ENCODE measurements at places on chromosomes 2 and 18.

DNA sequence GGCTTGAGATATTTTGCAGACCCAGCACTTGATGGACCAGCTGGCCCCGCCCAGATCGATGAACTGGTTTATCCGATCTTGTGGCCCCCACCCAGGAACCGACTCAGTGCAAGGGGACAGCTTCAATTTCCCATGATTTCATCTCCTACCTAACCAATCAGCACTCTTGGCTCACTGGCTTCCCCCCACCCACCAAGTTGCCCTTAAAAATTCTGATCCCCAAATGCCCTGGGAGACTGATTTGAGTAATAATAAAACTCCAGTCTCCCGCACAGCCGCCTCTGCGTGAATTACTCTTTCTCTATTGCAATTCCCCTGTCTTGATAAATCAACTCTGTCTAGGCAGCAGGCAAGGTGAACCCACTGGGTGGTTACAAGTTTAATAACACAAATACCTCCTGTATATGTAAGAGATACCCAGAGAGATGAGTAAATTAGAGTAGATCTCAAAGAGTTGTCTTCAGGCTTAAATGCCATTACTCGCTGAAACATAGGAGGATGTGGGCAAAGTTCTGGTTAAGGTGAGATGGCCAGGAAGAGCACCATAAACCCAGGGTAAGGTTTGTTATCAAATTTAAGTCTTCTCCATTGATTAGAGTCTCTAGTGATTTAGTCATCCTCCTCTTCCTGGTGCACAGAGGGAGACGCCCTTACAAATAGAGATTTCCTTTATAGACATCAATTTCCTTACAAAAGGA is 222.8 kb downstream of the ARL4C start:
- DNase-seq = no peak

GRCh38 chr2:224085246-224085645 is 46.2 kb upstream of the SERPINE2 start:
- DNase-seq = peak; percentile 86

GRCh38 chr2:2686222-2686621 is 355.1 kb upstream of the MYT1L start:
- no peak for DNase-seq

GRCh38 chr18:12880541-12880910 is 3.5 kb downstream of the PTPN2 start:
- no peak for DNase-seq

DNA sequence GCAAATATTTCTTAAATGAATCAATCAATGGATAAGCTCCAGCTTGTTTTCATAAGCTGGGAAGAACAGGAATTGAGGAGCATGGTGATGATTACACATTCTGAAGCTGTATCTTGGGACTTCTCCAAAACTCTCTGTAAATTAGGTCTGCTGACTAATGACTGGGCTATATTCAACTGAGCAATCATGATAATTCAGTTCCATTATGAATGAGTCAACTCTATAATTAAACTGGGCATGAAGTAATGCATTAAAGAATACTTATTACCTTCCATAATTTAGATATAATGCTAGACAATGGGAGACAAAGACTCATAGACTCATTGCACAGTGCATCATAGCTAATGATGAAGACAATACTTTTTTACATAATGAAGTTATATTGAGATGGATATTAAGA is 207.4 kb downstream of the CBLN2 start:
- DNase-seq = no peak

GRCh38 chr2:128684523-128684922 is 365.9 kb upstream of the HS6ST1 start:
- no peak for DNase-seq

GRCh38 chr2:104402825-104403224 is 451.1 kb upstream of the POU3F3 start:
- no peak for DNase-seq

DNA sequence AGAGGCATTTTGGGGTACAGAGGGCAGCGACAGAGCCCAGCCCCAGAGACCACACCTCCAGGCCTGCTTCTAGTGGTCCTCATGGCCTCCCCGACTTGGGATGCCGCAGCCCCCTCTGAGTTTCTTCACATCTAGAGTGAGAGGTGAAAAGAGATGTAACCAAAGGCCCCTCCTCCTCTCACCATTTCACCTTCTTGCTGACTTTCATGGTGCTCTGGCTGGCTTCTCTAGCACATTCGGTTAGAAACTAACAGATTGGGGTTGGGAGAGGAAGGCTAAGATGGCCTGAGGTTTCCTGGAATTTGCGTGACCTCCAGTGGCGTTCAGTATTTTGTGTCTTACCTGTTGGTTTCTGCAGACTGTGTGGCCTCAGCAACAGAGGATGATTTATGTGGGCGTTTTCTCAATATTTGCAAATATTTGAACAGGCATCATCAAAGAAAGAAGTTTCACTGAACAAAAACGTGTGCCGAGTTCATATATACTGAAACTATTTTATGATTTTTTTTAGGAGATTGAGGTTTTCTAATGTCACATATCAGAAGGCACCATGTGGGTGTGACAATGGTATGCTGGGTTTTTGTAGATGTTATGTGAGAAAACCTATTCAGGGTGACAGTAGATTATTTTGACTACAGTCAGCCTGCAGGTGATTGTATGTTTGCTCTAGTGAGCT is 69.9 kb upstream of the BCL2L11 start:
- DNase-seq = no peak

DNA sequence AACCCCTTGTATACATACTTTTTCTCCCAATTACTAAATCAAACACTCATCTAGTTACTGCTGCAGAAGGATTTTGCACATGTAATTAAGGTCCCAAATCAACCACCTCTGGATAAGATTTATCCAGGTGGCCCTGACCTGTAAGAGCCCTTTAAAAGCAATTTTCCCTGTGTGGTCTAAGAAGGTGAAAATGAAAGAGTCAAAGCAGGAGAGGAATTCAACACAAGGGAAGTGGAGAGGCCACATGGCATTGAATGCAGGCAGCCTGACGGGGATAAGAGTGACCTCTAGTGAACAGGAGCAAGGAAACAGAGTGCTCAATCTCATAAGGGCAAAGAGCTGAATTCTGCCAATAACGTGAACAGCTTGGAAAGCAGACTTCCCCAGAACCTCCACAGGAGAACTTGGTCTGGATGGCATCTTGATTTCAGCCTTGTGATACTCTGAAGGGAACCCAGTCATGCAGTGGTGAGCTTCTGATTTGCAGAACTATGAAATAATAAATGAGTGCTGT is 27.2 kb downstream of the PPP3R1 start:
- DNase-seq = peak; percentile 3

GRCh38 chr18:9546468-9546867 is 67.9 kb downstream of the PPP4R1 start:
- DNase-seq = no peak

- DNase-seq = no peak
These were observed 160.3 kb downstream of the PLCL1 start for GRCh38 chr2:197964720-197965119.

DNA sequence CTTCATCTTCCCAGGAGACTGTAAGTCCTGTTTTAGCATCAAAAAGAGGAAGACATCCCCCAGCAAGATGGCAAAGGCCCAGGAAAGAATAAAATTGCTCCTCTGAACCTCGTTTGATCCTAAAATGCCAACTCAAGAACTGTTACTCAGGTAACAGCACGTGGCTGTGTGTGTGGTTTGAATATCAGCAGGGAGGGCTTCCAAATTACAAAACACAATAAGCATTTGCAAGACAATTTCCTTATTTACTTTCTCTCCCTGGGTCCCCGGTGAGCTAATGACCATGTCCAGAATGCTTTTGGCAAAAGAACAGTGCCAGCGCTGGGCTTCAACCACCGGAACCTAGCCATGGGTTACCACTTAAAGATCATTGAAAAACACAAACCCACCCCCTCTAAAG is 163.6 kb downstream of the C1D start:
- DNase-seq = no peak

GRCh38 chr2:48427552-48427951 is 102.4 kb upstream of the STON1 start:
- DNase-seq = no peak

DNA sequence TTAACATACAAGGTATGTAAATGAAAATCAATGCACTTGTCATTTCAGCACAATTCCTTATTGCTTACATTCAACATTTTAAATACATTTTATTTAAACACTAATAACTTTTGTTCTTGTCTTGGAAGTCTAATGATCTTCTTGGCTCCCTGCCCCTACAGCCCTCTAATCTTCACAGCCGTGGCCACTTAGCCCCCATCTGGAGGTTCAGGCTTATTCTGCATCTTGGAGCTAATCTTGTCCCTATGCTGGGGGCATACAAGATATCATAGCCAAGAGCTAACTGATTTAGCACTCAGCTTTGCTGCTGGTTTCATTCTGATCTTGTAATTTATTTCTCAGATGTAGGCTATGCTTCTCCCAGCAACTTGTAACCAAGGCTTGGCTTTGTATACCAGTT is 140.8 kb downstream of the TMEFF2 start:
- no peak for DNase-seq

- no peak for DNase-seq
These were observed 4.9 kb upstream of the IMP4 start for GRCh38 chr2:130337735-130338325.

GRCh38 chr2:80473069-80473468 is 168.5 kb upstream of the LRRTM1 start:
- no peak for DNase-seq

DNA sequence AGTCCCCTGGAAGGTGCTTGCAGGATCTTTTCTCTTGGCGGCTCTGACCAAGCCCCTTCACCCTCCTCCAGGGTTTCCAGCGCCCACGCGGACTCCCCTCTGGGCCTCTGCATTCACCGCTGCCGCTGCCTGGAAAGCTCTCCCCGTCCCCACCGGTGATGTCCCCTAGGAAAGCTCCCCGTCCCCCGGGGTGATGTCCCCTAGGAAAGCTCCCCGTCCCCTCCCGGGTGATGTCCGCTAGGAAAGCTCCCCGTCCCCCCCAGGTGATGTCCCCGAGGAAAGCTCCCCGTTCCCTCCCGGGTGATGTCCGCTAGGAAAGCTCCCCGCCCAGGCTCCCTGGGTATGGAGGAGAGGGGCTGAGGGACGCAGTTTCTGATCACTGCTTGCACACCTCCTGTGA is 27.9 kb downstream of the ZAP70 start:
- no peak for DNase-seq

DNA sequence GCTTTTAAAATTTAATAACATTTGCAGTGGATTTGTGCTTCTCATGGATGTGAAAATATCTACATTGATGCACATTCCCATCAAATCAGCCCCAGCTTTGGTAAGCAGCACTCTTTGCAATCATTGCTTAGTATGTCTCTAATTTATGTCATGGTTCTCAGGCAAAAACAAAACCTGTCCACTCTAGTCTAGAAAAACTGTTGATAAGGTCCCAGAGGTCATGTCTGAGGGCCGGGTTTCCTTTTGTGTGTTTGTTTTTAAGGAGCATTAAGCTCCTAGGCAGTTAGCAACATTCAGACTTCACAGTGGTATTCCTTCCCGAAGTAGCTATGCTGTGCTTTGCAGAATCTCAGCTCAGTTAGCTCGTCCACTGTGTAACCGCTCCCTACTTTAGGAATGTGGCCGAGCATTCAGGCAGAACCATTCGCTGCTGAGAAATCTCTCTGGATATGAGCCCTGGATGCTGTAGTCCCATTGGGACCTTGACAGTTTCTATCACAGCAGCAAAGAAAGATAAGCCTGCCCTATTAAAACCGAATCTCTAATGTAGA is 4.0 kb downstream of the DIPK1C start:
- DNase-seq = no peak

DNA sequence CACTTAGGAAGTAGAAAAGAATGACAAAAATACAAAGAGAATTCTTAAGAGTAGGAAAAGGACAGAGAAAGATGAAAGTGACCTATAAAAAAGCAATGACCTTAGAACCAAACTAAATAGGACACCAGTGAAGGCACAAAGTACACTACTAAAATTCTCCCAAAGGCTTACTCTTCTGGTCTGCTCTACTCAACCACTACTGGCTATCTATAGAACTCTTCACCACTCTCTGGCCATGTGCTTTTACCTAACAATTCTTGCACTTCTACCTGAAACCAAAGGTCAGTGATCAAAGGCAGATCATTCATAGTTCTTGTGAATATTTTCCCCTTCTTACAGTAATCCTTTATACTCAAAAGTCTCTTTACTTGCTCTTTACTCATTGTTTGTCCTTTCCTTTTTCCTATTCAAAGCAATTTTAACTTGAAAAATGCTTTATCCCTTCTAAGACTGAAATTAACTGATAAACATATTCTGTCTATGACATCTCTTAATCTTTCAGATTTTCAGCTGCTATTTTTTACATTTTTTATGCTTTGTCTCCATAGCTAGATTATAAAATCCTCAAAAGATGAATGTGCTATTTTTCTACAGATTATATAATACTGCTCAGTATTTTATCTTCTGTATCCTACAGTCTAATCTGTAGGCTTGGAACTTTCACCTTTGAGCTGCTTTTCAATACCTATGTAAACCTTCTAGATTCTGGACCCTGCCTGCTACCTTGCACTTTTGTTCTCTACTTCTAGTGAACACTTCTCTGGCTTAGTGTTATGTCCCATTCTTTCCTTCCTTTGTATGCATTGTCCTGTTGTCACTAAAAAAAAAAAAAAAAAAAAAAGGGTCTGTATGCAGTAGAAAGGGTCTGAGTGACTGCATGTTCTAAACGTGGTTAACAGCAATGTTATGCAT is 64.6 kb downstream of the NCKAP1 start:
- no peak for DNase-seq

- no peak for DNase-seq
These were observed 125.3 kb upstream of the NDUFV2 start for GRCh38 chr18:8977166-8977565.

DNA sequence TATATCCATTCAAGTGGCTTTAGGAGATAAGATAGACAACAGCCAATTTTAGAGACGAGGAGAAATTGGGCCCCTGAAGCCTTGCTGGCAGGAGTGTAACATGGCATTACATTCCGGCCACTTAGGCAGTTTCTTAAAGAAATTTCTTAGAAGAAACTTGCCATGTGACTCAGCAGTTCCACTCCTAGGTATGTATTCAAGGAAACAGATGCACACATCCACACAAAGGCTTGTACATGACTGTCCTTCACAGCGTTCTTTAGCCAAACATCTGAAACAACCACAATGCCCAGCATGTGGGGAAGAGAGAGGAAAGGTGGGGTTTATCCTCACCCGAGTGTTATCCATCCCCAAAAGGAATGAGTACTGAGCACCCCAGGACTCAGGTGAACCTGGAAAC is 107.1 kb downstream of the NFATC1 start:
- no peak for DNase-seq

- DNase-seq = no peak
These were observed 396.2 kb downstream of the ZNF516 start for GRCh38 chr18:76098674-76099411.

DNA sequence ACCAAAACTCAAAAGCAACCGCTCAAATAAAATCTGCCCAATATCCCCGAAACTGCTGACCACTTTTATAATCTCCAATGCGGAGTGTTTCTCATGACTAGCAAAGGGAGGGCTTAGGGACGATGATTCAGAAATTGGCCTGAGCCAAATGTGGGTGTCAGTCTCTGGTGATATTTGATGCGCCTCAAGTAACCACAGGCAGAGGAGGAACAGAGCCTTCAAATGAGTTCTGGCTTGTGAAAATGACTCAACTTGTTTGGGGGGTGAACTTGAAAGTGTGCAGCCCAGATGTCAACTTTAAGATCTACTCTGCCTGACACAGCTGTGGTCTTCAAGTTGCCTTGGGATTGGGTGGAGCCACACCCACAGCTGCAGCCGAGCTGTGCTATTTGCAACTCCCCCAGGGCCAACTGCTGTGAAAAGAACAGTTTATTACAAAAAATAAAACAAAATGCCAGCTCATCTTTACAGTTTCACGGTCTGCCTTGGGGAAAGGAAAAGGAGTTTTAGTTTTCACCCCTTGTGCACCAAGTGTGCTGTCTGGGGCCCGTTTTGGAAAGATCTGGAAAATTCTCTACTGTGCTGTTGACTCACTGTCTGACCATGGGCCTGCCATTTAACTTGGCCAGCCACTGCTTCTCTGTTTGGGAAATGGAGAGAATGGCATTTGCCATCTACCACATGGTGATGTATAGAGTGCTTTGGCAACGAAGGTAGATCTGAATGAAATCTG is 222.1 kb downstream of the MTX2 start:
- DNase-seq = no peak
